Peyer's patch (tissue), 4 donors: ENCODE measurements at places on chromosomes 13 and 19. TPM values are rescaled to one million over a fixed set of nuclear protein-coding genes. Genes with fewer than 3 reads are reported as not detected.

The SPRY2 gene
- 27.2 TPM for total RNA-seq

The PGLYRP1 gene
- total RNA-seq = not detected

The OR4F17 gene
- not detected for total RNA-seq

The LRRC63 gene
- not detected for total RNA-seq

The GJB2 gene
- total RNA-seq = 3.3 TPM

The CEACAM1 gene
- total RNA-seq = 101 TPM
